ENCODE measurements at places on chromosomes 5 and 9. TPM values are rescaled to one million over a fixed set of nuclear protein-coding genes. Genes with fewer than 3 reads are reported as not detected.

DNA sequence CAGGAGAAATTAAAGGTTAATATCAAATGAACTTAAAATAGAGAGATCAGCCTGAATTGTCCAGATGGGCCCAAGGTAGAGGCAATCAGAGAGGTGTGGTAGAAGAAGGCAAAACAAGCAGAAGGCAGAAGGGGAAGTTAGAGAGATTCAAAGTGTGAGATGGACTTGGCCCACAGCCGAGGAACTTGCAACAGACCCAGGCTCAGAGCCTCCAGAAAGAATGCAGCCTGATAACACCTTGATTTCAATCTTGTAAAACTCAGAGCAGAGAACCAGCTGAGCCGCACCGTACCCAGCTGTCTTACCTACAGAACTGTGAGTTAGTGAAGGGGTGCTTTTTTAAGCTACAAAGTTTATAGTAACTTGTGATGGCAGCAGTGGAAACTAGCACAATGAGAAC lies 190.9 kb downstream of the RFK start:
- no peak for DNase-seq

DNA sequence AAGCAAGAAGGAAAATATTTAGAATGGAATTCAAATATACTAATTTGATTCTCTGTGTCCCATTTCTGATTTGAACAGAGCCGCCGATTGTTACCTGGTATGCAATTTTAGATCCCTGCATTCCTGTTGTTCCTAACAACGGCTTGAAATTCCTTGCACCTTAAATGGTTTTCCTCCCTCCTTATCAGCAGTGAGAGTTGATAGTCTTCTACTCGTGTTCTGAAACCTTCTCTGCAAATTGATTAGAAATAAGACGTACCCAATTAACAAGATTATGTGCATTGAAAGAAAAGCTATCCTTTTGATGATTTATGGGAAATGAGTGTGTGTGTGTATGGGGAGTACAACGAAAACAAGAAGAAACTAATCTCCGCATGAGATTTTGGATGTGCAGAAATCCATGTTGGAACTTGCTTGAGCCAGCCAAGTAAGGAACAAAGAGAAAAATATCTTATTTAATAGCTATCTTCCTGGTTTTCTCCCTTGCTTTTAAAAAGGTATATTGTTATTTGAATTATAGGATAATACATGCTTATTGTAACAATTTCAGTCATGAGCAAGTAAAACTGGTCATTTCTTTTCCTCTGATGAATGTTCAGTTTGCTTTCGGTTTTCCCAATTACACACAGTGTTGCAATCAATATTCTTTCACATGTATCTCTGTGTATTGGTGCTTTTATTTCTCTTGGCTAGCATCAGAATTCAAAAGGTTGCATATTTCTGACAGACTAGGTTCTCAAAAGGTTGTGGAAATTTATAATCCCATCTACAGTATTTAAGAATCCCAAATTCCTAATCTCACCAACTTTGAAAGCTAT lies 211.1 kb upstream of the ACTBL2 start:
- no peak for DNase-seq

- DNase-seq, result no peak
These were observed 431.2 kb downstream of the AGTPBP1 start for GRCh38 chr9:85310573-85310972.

GRCh38 chr5:40121236-40121635 lies 558.5 kb upstream of the PTGER4 start:
- DNase-seq, result no peak

GABRA1 gene
- total RNA-seq, result not detected

- no peak for DNase-seq
These were observed 231.7 kb downstream of the ARHGAP26 start for GRCh38 chr5:143001764-143002351.

GZMA gene
- total RNA-seq, result not detected

CAMK4 gene
- total RNA-seq, result 5.8 TPM

DNA sequence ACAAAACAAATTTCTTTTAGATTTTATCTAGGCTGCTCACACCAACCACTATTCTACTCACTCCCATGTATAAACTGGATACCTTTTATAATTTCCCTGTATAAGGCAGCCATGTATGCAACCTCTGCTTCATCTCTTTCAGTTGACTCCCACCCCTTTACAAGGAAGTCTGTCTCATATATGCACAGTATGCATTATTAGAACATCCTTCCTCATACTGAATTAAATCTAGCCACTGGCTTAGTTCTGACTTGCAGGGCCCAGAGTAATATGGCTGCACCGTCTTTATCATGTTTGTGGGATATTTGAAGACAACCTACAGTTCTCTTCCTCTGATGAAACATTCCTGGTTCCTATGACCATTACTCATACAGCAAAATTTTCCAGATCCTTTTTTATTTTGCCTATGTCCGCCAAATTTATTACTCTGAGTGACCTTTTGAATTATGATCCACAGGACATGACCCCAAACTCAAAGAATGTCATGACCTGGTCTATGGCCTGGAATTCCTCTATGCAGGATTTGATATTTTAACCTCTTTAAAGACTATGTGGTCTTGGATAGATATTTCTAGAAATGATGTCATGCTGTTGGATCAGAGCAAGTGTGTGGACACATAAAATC lies 76.6 kb upstream of the ITGA1 start:
- no peak for DNase-seq

Measured in glomerular endothelial cell (primary cell).